ENCODE measurements at places on chromosomes 6 and 20. TPM values are rescaled to one million over a fixed set of nuclear protein-coding genes. Genes with fewer than 3 reads are reported as not detected.

Gene C20orf173
- total RNA-seq = not detected

Gene EPHA7
- not detected for total RNA-seq

DNA sequence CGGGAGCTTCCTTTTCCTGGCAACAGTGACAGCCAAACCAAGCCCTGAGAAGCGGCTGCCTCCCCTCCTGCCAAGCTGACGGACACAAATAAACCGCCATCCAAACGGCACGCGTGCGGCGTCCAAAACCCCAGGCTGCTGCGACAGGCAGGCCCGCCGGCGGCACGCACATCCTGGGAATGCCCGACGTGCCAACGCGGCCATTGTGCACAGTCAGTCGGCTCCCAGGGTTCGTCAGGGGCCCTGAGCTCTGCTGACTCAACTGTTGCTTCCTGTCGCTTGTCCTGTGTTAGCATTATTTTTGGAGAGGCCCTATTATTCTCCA is 6.8 kb downstream of the JAG1 start:
- H3K27ac ChIP-seq = no peak overlapping the region
- no peak for DNase-seq
- no peak overlapping the region for H3K4me3 ChIP-seq
- H3K4me1 ChIP-seq = peaks cover 12% of the 10 kb centered on the region
- H3K27me3 ChIP-seq = peaks cover 65% of the 10 kb centered on the region

DNA sequence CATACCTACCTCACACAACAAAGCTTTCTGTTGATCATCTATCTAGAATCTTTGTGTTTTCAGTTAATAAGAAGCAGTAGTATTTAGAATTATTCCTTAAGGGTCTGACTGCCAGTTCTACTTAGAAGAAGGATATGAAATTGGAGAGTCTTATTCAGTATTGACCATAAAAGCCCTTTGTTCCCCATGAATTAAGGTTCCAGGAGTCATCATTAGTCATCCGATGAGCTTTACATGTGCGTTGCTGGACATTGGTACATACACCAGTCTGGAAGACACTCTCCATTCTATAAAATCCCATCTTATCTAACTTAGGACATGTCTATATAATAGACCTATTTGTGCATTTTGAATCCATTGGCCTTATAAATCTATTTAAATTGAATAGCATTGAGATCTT is 34.4 kb upstream of the RNF217 start:
- no peaks in the 10 kb centered on the region for H3K36me3 ChIP-seq
- H3K27ac ChIP-seq = no peak overlapping the region
- DNase-seq = no peak
- H3K4me1 ChIP-seq = no peaks in the 10 kb centered on the region
- no peak overlapping the region for H3K4me3 ChIP-seq

- H3K4me1 ChIP-seq = no peaks in the 10 kb centered on the region
- peaks cover 20% of the 10 kb centered on the region for H3K27me3 ChIP-seq
- no peak for DNase-seq
- H3K36me3 ChIP-seq = no peaks in the 10 kb centered on the region
- no peak overlapping the region for H3K27ac ChIP-seq
- H3K4me3 ChIP-seq = no peak overlapping the region
Measured at GRCh38 chr6:143375022-143375585, 75.4 kb downstream of the ADAT2 start.

All from activated CD8-positive, alpha-beta memory T cell treated with anti-CD3 and anti-CD28 coated beads, Interleukin-2, amount 10 ng/mL, durations not matched to agents 7 days and 5 days (primary cell).